NT2/D1 (cell line): ENCODE measurements at places on chromosomes 2 and 18.

- no peak for DNase-seq
Measured at GRCh38 chr2:54581326-54582039, 125.4 kb downstream of the SPTBN1 start.

DNA sequence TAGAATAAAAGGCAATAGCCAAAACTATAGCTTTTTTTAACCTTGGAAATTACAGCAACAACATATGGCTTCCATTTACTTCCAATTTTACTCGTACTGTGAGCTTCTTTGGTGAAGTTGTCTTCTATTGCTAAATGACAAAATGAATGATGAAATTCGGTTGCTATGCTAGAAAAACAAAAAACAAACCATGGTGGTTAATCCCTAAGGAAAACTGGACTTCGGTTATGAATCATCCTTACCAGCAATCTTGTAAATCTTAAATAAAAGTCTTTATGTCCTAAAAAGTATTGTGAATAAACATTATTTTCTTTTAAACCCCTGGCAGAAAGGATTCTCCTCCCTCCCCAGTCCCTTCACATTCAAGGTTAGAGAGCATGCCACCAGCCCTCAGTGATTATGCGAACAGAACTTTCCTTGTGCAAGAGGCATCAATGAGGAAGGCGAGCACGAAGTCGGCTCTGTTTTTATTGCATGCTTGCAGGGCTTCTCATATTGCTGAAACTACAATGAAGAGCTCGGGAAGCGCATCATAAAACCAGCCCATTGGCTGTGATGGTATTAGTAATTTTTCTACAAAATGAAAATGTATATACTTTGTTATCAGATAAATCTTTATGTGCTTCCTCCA is 62.9 kb downstream of the ZNF521 start:
- no peak for DNase-seq

DNA sequence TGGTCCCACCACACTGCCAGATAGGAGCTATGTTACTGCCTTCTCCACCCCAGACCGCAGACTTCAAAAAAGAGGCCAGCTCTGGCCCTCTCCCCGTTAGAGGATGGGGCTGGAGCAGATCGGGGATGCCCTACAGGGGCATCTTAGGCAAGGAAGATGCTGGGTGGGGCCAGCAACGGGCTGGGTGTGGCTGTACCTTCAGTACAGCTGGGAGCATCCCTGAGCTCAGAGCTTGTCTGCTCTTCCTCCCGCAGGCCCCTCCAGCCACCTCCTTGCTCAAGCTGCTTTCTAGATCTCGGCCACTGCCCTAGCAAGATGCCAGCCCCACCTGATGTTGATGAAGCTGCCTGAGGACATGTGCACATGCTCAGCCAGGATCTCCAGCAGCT is 9.8 kb downstream of the PTPRN start:
- DNase-seq = no peak

DNA sequence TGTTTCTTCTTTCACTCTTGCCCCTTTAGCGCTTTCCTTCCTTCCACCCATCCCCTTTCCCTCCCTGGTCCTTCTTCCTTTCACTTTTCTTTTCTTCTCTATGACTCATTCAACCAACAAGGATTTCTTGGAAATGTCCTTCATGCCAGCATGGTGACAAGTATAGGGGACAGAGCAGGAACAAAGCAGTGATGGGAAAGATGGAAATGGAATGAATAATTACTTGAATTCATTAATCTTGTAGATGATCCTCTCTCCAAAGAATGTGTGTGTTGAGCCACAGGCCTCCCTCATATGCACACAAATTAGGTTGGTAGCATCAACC is 1.5 kb downstream of the VAMP5 start:
- DNase-seq = no peak

GRCh38 chr2:50443868-50444630 is 587.9 kb downstream of the NRXN1 start:
- no peak for DNase-seq

- no peak for DNase-seq
Measured at GRCh38 chr2:160275656-160276055, 75.6 kb upstream of the ITGB6 start.

DNA sequence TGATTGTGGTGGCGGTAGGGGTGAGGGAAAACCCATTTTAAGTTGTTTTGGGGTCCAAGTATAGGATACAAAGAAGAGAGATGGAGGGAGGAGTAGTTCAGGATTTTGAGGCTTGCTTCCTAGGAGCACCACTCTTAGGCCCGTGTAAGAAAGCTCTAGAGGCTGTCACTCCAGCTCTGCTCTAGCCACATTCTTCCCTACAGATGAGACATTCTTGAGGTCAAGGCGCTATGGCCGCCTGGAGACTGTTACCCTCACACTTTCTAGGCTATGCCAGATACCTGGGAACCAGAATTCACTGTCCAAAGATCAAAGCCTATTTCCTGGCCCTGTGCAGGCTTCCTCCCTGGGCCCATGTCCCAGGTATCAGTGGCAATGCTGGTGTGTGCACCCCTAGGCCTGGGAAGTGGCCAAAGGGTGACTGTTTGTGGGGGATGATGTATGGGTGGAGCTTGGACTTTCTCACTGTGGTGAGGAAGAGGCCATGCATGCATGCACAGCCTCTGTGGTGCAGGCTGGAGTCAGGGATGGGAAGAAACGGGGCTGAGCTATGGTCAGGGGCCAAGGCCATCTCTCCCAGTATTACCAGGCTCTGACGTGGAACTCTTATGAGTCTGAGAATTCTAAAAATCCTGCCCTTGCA is 7.0 kb upstream of the TTL start:
- no peak for DNase-seq

GRCh38 chr2:101195871-101196661 is 44.9 kb upstream of the TBC1D8 start:
- DNase-seq = no peak

DNA sequence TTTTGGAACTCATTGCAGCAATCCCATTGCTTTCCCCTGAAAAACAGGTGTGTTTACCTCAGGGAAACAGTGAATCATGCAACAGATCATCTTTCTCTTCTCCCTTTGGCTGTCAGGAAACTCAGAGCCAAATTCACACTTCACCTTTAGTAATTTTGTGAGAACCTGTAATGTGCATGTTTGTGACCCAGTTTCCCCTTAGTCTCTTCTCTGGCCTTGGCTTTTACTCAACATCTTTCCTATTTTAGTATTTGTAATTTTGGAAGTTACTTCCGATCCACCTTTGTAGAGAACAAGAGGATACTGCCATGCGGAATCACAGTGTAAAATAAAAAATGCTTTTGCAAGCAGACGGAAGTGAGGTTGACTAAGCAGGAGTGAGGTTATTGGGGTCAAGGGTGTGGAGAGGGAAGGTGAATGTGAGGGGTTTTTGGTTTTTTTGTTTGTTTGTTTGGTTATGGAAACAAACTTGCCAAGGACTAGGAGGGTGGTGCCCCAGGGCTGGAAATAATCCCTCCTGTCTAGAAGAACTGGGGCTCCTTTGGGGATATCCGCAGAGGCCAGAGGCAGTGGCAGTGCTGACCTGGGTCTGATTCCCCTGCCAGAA is 14.0 kb downstream of the ASPRV1 start:
- no peak for DNase-seq
